ENCODE measurements at places on chromosomes 1 and 21.

GRCh38 chr1:155186794-155187455, 13.3 kb downstream of the TRIM46 start:
- DNase-seq = no peak

- DNase-seq = no peak
Measured at GRCh38 chr1:231983588-231984193, 357.1 kb downstream of the DISC1 start.

GRCh38 chr1:221510793-221511503, 230.9 kb downstream of the DUSP10 start:
- DNase-seq = no peak

DNA sequence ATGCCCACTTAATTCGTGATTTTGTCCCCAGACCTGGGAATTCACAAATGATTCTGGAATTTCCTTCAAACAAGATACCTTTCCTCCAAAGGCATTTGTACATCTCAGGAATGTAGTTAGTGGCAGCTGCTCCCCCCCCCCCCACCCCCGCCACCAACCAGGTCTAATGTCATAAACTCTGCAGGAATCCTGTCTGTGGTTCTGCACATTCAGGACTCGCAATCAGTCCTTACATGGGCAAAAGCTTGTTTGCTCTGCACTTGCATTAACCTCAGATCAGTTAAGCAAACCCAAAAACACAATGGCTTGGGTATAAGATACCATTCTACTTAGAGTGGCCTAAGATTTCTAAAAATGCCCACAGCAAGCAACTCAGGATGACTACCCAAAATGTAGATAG, 143.8 kb downstream of the TGFB2 start:
- no peak for DNase-seq

GRCh38 chr1:244762629-244763028, 72.8 kb upstream of the COX20 start:
- DNase-seq = no peak

DNA sequence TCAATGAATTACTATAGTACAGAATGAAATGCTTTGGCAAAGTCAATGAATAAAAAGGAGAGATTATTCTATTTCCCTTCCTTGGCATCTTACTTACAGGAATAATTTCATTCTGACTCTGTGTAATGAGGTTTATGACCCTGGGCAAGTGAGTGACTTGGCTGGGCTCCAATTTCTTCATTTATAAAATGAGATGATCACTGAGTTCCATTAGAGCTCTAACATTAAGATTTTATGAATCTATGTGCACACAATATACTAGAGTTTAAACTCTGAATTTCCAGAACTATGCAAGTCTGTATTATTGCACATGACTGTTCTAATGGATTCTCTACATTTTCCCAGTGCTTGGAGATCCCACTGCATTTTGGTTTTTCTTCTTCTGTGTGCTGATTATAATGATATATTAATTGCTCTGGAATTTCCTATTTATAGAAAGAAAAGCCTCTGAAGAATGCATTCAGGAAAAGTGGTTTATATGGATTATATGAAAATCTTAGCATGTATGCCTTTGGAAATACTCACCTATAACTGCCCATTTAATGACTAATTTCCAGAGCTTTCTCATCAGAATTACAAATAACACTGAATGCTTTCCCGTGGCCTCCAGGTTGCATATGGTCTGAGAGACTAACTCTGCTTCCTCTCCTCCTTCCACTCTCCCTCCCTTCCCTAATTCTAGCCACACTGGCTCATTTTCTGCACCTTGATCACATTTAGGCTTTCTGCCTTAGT, 97.4 kb upstream of the CHRM3 start:
- no peak for DNase-seq

DNA sequence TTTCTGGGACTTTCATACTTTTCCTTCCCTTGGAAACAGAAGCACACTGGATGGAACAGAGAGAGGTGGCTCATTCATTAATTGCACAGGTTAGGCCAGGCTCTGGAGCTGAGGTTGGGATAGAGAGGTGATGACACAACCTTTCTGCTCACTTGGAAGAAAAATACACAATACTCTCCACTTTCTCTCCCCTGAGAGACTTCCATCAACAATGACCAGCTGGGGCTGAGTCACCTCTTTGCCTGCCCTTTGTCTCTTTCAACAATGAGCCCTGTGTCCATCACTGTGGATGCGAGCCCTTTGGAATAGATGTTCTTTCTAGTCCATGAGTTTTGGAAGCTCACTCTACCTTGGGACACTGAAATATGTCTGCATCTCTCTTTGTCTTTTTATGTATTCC, 43.1 kb downstream of the ATP2B4 start:
- peak; percentile 42 for DNase-seq

DNA sequence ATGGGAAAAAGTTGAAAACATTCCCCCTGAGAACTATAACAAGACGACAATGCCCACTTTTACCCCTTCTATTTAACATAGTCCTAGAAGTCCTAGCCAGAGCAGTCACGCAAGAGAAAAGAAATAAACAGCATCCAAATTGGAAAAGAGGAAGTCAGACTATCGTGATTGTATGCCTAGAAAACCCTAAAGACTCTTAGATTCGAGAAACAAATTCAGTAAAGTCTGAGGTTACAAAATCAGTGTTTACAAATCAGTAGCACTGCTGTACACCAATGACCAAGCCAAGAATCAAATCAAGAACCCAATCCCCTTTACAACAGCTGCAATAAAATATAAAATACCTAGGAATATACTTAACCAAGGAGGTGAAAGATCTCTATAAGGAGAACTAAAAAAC, 72.4 kb downstream of the POU2F1 start:
- DNase-seq = no peak

DNA sequence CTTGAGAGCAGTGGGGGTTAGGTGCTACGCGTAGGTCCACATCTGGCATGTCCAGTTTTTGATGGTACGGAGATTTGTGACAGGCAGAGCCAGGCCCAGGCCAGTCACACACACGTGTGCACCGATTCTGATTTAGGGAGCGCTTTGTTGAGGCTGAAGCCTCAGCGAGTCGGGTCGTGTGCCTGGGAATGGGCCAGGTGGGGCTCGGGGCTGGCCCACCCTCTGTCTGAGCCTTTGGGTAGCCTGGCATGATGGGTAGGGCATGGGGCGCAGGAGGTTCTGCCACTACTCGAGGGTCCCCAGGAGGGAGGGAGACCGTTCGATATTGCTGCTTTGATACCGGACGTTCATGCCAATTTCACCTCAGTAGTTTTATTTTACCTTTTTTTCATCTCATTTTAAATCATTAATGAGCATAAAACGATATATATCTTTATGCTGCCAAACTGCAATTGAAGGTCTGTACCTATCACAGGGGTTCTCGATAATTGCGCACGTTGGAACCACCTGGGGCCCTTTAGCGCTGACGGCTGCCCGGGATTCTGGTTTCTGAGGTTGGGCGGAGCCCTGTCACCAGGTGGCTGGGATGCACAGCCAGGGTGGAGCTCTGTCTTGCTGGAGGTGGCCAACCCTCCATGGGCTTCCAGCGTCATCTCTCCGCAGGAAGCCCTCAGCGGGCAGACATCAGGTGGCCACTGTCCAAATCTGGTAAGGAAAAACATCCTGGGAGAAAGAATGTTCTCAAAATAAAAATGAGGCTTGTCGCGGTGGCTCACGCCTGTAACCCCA, 71.9 kb downstream of the SCCPDH start:
- DNase-seq = no peak

DNA sequence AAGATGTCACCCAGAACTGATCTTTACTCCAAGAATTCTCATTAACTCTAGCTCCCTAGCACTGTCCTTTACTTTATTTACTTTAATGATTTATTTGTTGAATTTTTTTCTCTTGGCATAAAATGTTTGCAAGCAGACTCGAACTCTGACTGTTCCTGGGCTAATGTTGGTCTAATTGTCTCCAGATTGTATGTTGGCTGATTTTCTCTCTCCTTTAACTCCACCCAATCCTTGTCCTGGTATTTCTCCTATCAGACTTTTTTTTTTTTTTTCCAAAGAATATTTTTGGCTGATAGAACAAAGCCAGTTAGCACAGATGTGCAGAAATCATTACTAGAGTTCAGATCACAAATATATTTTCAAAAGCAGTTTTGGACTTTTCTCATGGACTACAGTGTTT, 82.6 kb downstream of the ATF6 start:
- no peak for DNase-seq

- no peak for DNase-seq
Measured at GRCh38 chr1:199073166-199073565, 434.3 kb downstream of the PTPRC start.

DNA sequence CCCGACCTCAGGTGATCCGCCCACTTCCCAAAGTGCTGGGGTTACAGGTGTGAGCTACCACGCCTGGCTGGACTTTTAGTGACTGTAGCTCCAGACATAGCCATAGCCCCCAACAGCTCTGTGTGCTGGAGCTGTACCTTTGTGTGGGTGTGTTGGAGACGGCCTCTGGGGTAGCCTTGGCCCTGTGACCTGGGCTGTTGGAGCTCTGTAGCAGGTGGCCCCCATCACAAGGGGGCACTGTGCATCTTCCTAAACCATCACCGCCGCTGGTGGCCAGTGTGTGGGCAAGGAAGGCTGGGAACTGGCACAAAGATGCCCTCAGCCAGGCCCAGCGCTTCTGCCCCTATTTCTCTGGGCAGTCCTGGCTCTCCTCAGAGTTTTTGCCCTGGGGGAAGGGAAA, 38.4 kb upstream of the FOXO6 start:
- peak; percentile 24 for DNase-seq

- DNase-seq = no peak
Measured at GRCh38 chr1:167500283-167500860, 18.0 kb downstream of the CD247 start.

DNA sequence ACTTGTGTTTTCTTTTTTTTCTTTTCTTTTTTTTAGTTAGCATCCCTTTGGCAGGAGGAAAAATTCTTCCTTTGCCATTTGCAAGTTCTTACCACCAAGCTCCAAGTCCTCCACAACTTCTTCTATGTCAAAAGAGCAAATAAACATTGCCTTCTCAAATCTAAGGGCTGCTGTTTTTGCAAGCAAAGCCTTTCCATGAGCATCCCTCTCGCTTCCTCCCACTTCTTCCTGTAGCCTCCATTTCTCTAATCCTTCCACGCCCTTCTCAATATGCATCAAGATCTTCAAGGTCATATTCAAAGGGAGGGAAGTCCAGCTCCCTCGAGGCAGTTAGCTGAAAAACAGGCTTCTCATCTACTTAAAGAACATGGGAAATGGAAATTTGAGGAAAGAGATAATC, 147.1 kb downstream of the ADSS2 start:
- DNase-seq = no peak

DNA sequence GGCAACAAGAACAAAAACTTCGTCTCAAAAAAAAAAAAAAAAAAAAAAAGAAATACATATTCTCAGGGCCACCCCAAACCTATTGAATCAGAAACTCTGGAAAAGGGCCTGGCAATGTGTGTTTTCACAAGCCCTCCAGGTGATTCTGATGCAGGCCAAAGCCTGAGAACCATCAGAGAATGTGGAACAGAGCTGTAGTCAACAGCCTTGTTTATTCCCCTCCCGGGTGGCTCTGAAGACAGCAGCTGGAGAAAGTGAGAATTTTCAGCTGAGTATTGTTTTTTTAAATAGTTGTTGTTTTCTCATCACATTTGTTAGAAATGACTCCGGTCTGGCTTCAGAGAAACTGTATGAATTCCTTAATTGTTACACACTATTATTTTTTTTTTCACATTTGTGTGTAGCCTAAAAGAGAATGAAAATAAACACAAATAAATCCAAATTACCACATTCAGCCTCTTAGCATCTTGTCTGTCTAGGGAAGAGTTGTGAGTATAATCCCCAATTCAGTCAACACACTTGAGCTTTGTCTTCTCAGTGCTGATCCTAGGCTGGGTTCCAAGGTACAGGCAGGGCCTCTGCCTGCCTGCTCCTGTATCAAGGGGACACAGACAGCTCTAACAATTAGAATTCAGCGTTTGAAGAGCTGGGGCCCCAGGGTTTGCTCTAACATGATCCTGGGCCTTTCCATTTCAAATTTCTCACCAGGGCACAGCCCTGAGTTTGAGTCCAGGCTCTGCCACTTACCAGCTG, 6.6 kb upstream of the AZIN2 start:
- no peak for DNase-seq

- DNase-seq = no peak
Measured at GRCh38 chr1:211714154-211714553, 38.7 kb upstream of the NEK2 start.

DNA sequence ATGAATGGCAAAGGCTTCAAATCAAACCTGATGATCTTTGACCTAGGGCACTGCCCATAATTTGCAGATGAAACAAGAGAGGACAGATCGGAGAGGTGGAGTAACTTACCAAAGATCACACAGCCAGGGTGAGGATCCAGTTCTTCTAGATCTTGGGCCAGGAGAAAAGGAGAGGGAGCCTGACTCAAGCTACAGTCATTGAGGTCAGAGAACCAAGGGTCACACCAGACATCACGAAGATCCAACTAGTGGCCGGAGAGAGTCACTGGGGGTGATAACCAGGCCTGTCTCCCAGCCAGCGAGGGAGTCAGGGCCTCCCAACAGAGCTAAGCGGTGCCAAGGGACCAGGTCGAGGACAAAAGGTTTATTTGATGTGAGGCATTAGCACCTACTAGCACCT, 115.0 kb downstream of the RIPK4 start:
- DNase-seq = no peak

DNA sequence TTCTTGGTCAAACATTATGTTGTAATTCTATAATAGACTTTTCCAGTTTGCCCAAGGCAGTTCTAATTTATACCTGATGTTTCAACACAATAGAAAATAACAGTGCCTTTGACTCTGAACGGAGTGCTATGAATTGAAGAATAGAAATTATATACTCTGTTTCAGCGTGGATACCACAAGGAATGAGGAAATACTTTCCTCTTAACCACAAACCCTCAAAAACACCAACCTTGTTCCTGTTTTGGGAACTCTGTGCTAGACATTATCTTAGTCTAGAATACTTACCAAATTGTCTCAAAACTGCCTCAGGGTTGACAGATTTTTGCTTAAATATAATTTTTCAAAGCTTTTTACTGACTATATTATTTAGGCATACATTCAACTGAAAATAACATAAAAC, 1629.3 kb downstream of the MRPL39 start:
- no peak for DNase-seq

DNA sequence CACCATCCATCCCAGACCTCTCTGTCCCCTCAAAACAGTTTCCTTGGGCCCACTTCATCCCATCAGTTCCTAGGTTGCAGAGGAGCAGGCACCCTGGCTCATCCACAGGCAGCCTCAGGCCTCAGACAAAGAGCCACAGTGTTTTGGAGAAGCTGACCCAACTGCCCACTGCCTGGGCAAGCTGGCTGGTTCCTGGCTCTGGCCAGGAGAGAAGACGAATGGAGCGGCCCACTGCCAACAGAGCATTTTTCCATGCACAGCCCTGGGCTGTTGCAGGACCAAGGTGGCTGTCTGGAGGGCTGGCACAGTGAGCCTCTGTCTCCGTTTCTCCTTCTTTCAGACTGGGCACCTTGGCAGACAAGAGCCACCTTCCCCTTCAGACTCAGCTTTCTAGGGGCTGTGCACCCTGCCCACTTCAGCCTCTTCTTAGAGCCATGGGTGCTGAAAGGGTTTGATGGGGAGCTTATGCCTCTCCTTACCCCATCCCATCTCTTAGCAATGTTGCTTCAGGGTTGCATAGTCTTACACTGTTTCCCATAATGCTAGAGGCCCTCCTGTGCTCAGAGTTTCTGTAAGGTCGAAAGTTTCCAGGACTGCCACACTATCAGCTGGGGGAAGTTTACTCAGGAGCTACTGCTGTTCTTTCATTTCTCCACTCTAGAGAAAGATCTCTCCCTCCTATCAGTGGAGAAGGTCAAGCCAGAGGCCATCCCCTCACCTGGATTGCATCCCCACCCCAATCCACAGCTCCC, 973 bp downstream of the FMOD start:
- no peak for DNase-seq
